Cortex of kidney (tissue), 1 donor: ENCODE measurements at places on chromosomes 16 and 17.

GRCh38 chr16:57577214-57577613, 34.8 kb downstream of the ADGRG5 start:
- DNase-seq: no peak

DNA sequence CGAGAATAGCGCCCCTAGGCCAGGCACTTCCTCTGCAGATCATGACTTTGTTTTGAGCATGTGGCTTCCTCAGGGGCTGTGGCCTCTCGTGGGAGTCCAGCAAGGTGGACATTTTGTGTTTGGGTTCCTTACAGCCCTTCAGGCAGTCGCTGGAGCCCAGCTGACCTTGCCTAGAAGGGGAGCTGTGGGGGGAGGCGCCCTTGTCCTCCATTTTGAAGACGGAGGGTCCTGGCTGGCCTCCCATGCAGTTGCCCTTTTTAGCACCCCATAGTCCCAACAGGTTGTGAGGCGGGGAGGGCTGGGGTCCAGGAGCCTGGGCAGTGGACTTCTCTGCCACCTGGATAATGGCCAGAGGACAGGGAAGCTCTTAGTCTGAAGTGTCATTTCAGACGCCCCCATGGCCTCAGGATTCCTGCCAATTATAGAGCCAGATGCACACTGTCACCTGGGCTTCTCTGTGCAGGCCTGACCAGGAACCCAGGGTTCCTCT, 1.4 kb downstream of the SOST start:
- no peak for DNase-seq

DNA sequence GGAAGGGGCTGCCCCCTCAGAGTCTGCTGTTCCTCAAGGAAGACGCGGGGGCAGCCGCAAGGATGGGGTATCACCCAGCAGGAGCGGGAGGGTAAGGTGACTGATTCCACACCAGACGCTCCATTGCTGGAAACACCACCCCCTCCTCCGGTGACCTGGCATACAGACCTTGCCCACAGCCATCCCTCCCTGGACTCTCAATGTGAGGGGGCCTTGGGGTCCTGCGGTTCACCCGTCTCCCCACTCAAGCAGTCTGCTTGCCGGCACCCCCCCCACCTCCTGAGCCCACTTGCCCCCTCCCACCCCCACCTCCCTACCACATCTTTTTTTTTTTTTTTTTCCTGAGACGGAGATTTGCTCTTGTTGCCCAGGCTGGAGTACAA, 12.1 kb upstream of the HS3ST6 start:
- DNase-seq: no peak

- no peak for DNase-seq
Measured at GRCh38 chr17:13311306-13311705, 290.4 kb downstream of the HS3ST3A1 start.

DNA sequence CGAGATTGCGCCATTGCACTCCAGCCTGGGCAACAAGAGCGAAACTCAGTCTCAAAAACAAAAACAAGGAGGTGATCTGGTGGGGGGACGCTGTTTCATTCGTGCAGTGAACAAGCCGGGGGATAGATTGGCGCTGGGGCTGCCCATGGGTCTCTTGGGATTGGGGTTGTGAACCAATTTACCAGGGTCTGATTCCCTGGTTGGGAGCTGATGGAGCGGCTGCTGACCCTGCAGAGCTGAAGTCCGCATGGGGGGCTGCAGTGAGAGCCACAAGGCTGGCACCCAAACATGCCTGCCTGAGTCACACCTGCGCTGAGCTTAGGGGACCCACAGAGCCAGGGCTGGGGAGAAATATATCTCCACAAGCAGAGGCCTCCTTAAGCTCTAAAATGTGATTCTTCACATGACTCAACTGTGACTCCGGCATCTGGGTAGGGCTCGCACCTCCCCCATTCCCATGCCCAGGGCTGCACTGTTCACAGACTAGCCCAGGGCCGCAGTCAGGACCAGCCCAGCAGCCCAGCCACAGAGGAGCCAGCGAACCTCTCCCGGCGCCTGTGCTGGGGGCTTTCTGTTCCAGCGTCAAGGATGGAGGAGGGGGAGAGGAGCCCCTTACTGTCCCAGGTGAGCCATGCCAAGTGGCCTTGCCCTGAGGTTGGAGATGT, 5.0 kb downstream of the TSPAN10 start:
- no peak for DNase-seq

DNA sequence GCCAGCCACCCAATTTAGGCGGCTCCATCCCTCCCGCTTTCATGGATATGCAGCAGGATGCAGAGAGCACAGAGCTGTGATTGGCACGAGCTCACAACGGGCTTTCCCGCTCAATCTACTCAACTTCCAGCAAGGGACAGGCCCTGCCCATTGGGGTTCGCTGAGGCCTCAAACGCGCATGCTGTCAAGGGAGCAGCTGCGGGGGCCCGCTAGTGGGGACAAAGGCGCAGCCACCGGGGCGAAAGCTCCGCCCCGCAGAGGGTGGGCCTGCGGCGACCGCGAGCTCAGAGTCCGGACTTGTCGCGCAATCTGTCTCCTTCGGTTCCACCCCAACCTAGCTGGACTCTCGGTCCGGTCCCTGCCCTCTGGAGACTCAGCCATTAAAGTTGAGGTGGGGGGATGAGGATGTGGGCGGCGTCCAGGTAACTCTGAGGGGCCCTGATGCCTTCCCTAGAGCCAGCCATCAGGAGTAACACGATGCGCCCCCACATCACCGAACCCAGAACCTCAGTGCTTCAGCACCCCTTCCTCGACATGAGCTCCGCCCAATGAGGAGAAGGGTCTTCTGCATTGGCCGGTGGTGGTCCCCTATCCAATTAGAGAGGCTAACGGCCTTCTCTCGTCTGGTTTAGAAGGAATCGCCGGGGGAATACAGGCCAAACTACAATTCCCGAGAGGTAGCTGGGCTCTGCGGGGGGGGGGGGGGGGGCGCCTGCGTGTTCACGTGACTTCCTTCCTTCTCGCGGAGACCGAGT, 489 bp upstream of the NFATC3 start:
- DNase-seq: no peak

GRCh38 chr17:61201211-61201610, 198.4 kb upstream of the TBX2 start:
- no peak for DNase-seq

- DNase-seq: no peak
Measured at GRCh38 chr17:51373489-51374152, 113.3 kb downstream of the UTP18 start.

DNA sequence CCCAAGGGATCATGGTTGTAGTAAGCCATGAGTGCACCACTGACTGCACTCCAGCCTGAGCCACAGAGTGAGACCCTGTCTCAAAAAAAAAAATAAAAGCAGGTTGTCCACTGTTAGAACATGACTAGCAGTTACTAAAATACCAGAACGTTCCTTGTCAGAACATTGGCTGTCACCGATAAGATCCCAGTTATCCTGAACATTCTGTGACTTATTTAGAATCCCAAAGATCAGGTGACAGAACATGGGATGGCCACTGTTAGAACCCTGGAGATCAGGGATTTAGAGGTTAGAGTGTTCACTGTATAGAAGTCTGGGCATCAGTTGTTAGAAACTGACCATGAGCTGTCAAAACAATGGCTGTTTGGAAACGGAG, 8.6 kb downstream of the CES4A start:
- no peak for DNase-seq

DNA sequence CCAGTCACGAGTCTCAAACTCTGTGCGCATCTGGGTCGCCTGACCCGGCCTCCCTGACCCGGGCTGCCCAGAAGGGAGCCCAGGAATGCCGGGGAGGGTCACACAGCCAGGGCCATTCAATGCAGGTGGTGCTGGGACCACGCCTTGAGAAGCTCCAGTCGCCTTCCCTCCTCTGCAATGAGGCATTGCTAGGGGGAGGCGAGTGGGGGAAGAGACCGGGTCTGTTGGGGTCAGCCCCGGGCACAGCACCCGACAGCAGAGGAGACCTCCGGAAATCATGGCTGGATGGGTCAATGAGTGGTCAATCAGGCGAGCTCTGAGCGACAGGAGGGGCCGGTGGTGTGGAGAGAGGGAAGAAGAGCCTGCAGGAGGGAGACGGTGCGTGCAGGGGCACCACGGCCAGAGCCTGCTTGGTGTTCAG, 13.3 kb downstream of the JPH3 start:
- DNase-seq: no peak

GRCh38 chr16:13780406-13781168, 139.4 kb upstream of the ERCC4 start:
- DNase-seq: no peak

GRCh38 chr16:48217708-48218107, 26.4 kb upstream of the LONP2 start:
- DNase-seq: no peak

GRCh38 chr16:67404740-67405226, 11.5 kb upstream of the TPPP3 start:
- DNase-seq: no peak

- no peak for DNase-seq
Measured at GRCh38 chr16:12917653-12918052, 16.3 kb downstream of the SHISA9 start.

DNA sequence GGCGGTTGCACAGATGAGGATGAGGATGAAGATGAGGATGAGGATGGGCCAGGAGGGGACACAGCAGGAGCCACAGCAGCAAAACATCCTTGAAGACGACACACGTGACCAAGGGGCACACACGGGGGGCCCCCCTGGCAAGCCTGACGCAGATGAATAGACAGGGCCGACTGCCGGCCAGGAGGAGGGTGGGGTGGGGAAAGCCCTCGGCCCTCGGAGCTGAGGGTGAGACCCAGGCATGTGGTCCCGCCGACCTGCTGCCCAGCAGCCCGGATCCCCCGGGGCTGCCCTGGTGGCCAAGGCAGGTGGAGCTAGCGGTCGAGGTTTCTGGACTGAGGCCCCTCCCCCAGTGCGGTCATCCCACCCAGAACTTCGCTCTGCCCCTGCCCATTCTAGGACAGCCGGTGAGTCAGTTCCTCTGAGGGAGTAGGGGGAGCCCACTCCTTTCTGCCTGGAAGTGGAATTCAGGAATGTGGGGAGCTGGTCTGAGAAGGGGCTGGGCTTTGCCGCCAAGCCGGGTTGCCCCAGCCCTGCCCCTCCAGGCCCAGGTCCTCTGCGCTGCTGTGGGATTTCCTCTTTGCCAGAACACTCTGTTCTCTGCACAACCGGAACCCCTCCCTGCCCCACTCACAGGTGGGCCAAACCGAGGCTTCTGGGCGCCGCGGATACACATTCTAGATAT, 9.9 kb downstream of the CYGB start:
- no peak for DNase-seq

DNA sequence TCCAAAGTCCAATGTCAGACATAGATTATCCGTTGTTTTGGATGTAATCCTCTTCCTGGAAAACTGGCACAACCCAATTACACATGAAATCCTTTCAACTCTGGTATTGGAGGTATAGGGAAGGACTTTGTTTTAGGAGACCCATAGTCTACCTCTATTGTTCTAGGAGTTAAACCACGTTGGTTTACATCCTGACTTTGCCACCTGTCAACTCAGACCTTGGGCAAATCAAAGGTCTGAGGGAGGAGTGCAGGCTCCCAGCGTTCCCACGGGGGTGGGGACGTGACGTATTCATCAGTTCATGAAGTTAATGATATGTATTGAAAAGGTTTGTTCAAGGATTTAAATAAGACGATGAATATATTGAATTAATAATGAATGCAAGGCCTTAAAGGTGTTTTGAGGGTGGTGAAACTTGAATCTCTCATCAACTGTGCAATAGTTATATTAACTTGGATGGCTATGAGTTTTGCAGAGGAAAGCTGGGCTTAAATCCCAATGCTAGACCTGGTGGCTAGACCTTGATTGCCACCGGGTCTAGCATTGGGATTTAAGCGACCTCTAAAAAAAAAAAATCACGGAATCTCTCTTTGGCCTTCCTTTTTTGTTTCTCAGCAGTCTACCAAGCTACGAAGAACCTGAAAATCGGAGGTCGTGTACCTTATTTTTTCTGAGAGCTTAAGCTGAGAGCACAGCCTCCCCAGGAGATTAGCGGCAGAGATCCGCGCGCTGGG, 744 bp upstream of the NF1 start:
- DNase-seq: no peak
